ENCODE measurements at places on chromosomes 3 and 15.

DNA sequence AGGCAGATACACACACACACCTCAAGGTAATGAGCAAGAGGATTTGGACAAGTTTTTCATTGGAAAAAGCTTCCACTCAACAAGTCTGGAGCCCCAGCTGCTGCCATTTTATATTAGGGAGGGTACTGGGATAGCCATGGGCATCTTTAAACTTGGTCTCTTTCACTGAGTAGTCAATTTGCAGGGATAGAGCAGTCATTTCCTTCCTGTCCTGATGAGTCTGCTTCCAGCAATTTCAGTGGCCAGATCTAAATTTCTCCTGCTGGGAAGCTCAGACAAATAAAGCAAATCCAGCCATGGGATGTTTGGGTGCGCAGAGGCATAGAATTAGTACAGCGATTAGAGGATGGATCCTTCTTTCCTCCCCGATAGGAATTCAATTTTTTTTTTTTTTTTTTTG lies 874 bp upstream of the ERC2 start:
- no peak for DNase-seq

DNA sequence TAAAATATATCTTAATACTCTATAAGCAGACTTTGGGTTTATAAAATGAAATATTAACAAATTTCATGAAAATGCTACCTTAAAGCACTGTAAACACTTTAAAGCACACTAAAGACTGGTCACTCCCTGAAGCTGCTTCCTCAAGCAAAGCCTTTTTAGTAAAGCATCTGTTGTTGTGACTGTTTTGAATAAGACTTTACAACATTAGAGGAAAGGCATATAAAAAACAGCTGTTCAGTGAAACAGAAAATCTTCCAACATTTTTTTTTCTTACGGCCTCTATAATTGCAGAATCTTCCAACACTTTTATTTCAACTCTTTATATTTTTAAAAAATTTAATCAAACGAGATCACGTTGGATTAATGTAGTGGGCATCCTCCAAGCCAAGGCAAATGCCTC lies 48.1 kb downstream of the GRK7 start:
- DNase-seq = no peak

DNA sequence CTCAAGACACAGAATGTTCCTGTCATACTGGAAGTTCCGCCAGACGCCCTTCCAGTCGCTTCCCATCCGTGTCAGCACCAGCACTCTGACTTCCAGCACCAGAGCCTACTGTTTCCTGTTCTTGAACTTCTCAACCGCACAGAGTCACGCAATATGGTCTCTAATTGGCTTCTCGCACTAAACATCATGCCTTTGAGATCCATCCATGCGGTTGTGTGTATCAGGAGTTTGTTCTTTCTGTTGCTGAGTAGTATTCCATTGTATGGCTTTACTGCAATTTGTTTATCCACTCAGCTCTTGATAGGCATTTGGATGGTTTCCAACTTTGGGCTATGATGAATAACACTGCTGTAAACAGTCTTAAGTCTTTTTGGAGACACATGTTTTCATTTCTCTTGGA lies 112.1 kb downstream of the LRRK1 start:
- no peak for DNase-seq

GRCh38 chr3:14455571-14456317 lies 53.3 kb downstream of the SLC6A6 start:
- no peak for DNase-seq

GRCh38 chr3:189303584-189303983 lies 131.8 kb downstream of the TPRG1 start:
- no peak for DNase-seq

- DNase-seq = no peak
Observed at GRCh38 chr3:178270838-178271237, 265.4 kb upstream of the KCNMB2 start.

Data from stimulated activated CD4-positive, alpha-beta T cell treated with anti-CD3 and anti-CD28 coated beads, Interleukin-4, amount 100 ng/mL, for 1 hour (primary cell).